ENCODE measurements at places on chromosomes 6 and 20.

DNA sequence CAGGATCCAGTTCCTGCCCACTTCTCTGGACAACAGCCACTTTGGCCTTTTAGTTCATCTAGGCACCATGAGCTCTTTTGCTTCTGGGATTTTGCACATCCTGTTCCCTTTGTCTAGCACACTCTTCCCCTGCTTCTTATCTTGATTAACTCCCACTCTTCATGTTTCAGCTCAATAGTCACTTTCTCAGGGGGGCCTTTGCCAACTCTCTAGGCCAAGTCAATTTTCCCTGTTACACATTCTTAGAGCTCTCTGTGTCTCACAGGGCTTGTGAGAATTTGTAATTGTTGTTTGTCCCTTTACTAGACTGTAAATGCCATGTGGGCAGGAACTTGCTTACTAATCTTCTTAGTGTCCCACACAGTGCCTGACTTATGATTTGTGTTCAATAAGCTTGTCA lies 58.1 kb upstream of the EPB41L1 start:
- no peak for DNase-seq

- no peak for DNase-seq
These were observed 27.6 kb upstream of the RPN2 start for GRCh38 chr20:37151529-37151928.

- DNase-seq = peak; percentile 68
These were observed 96.9 kb downstream of the JPH2 start for GRCh38 chr20:44089987-44090674.

DNA sequence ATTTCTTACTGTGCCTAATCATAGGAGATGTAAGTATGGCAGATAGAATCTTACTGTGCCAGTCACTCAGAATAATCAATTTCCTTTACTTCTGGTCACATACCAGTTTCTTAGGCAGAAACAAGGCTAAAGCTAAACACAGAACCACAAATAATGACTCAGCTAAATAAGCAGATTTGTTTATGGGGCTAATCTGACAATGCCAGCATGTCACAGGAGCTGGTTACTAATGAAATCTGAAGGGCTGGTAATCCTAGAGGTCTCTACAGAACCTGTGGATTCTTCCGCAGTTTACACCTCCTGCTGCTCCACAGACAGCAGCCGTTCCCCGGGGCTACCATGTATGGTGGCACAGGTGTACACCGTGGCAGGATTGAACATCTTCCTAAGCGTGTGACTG lies 80.8 kb downstream of the LYRM4 start:
- DNase-seq = no peak

- no peak for DNase-seq
These were observed 39.5 kb downstream of the ASXL1 start for GRCh38 chr20:32397567-32398084.

DNA sequence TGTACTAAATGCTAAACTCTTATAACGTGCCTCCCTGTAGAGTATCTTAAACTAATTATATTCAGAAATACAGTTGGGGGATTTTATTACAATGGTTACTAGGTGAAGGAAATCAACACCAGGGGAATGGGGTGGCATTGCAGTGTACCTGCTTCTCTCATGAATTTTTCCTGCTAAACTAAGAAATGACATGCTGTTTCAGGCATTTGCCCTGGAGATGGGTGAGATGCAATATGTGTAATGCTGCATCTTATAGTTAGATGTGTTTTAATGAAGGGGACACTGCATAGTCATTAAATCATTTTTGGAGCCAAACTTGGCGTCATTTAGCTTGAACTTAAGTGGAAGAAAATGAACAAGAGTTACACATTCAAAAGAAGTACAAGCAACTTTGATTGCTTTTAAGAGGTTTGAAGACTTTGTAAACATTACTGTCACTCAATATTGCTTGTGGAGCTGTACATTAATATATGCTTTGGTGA lies 4.3 kb downstream of the EYA4 start:
- no peak for DNase-seq

GRCh38 chr6:73054958-73055357 lies 170.3 kb downstream of the KHDC1L start:
- no peak for DNase-seq

GRCh38 chr20:278181-278580 lies 12.4 kb downstream of the C20orf96 start:
- no peak for DNase-seq

DNA sequence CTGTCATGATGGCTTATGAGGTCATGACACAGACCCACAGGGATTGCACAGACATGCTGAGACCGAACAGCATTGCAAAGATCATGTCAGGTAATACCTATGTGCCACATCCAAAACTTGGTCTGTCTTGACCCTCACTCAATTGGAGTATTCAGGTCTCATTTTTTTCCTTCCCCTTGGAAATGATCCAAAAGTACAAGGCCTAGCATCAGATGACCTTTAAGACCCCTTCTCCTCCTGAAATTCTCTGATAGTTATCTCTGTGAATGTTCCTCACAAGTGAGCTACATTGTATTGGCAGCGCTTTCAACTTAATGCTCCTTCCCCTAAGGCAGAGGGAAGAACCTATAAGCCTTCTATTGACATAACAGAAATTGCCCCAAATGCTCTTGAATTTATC lies 507.4 kb upstream of the JARID2 start:
- DNase-seq = no peak

DNA sequence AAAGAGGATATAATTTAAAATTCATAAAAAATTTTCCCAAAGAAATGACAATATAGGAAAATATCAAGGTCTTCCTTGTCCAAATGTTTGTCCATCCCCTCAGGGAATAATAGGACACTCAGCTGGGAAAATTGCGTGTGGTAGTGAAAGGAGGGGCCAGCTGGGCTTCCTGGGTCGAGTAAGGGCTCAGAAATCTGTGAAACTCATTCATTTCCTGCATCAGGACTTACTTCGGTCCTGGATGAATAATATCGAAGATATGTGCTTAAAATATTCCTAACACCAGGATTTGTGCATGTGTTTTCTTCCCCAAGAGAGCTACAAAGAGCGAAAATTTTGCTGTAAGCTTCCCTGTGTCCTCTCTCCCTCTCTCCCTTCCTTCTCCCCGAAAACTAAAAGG lies 118.2 kb upstream of the GJE1 start:
- DNase-seq = no peak

GRCh38 chr6:41502917-41503671 lies 43.1 kb upstream of the FOXP4 start:
- DNase-seq = no peak

DNA sequence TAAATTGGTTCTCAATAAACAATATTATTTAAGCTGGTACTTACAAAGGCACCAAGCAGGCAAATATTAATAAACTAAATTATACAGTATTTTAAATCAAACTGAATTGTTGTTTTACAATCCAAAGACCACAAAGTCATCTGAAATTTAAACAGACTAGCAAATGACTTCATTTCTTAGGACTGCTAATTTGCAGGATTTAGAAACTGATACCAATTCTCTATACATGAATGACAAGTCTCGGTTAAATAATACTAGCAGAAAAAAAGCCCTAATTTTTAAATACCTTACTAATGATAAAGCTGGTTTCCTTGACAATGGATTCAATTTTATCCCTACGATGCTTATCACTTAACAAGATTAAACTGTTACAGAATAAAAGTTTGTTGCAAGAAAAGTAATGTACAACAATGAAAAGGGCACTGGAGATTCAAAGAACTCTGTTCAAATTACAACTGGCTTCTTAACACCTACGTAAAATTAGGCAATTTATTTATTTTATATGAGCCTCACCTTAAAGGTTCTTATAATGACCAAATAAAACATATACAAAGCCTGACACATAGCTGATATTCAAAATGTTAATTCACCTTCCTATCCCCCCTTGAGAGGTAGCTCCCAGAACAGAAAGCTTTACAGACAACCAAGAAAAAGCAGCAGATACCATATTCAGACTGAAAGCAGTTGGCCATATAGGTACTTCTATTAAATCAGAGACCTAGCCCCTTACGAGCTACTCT lies 33.1 kb downstream of the HBS1L start:
- DNase-seq = no peak

- DNase-seq = no peak
These were observed 21.1 kb downstream of the LAMP5 start for GRCh38 chr20:9535449-9535848.

GRCh38 chr6:163412801-163413344 lies 1.6 kb upstream of the QKI start:
- no peak for DNase-seq

- DNase-seq = no peak
These were observed 34.3 kb downstream of the HLA-DMB start for GRCh38 chr6:32906539-32906938.

- no peak for DNase-seq
These were observed 1.3 kb downstream of the VEGFA start for GRCh38 chr6:43771210-43771857.

GRCh38 chr6:37725957-37726356 lies 28.3 kb upstream of the MDGA1 start:
- no peak for DNase-seq

- no peak for DNase-seq
These were observed 32.2 kb downstream of the MMUT start for GRCh38 chr6:49430866-49431265.

DNA sequence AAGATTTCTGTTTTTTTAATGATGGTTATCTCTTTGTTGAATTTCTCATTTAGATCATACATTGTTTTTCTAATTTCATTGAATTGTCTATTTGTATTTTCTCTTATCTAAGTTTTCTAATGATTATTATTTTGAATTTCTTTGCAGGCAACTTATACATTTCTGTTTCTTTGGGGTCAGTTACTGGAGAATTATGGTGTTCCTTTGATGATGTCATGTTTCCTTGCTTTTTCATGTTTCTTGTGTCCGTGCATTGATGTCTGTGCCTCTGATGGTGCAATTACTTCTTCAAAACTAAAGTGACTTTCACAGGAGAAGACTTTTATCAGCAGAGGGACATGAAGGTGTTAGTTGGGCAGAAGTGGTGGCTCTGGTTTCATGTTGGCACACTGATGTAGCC lies 270.7 kb upstream of the MOCS1 start:
- DNase-seq = no peak

DNA sequence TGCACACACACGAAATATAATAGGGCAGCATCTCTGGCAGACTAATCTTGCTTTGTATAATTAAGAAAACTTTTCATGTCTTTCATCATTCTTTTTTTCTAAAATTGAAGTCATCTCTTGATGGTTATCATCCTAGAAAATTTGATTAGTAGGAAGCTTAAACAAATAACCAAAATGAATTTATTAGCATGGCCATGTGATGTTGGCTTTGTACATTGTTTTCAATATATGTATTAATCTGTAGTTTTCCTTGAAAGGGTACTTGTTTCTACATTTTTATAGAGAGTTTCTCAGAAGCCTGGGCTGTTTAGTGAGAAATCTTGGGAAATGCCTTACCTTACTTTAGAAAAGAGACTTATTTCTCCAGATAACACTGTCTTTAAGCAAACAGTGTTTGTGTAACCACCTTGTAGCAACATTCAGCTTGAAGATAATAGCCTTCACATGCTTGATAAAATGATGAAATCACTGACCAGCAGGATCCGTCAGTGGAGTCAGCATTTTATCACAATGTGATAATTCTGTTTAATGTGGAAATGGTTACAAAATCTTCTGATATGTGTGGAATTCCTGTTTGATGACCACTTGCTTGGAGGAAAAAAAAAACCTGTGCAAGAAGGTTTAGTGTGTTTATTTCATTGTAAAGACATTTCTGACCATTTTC lies 147.8 kb downstream of the MACROD2 start:
- DNase-seq = no peak

GRCh38 chr6:138250053-138250452 lies 31.8 kb upstream of the PBOV1 start:
- no peak for DNase-seq

DNA sequence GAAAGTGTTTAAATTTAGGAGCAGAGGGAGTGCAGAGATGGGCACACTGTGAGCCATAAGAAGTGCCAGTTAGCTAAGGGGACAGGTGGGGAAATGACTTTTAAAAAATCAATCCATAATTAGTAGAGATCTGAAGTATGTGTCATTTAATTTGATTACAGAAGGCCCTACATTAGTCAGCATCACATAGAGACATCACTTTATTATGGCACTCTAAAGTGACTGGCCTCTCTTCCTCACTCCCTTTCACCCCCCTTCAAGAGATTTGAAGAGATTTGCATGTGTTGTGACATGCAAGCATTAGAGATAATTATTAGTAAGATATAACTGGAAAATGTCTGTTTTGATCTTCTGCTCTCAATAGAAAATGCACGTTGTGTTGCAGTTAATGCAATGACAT lies 86.7 kb downstream of the SLX4IP start:
- DNase-seq = no peak

DNA sequence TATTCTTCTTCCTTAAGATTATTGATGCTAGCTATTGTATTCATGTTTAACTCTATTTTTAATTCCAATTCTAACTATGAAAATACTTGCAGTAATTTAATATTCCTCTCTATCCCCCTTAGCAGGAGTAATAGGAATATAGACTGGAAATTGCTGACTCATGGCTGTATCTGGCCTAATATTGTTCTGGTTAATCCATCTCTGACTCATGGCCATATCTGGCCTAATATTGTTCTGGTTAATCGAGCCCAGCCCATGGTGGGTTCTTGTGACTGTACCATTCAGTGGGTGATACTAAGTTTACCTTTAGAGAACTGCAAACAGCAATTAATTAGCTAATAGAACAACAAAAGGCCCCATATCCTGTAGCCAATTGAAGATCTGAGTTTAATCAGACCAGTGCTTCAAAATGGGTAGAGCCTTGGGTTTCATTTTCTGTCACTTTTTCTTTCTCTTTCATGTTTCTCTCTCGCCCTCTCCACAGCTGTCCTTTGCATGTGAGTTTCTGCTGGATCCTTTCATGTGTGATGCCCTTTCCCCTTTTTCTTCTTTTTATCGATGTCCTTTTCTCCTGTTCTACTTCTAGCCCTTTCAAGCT lies 50.6 kb downstream of the SLC22A3 start:
- no peak for DNase-seq

DNA sequence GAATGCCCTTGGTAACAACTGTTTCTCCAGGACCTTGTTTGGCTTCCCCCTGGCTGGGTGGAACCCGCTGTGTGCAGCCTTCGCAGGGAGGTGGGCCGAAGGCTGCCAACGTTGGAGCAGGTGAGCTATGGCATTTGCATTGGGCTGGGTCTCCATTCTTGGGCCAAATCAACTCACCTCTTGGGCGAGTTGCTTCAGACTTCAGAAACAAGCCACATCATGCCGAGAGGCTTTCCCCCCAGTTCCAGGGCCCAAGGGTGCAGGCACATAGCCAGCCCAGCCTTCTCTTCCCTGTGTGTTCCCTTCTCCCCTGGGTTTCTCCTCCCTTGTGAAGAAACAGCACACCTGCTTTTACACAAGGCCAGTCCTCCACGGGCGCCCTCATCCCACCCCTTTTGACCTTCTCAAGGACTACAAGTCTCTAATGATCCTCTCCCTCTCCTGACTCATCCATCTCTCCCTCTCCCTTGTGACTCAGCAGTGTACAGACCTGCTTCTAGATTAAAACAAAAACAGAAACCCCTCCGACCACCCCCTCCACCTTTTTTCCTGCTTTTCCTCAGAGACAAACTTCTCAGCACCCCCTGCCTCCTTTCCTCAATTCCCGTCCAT lies 41.6 kb downstream of the FAM209B start:
- no peak for DNase-seq

All from GM12864 (cell line).